ENCODE measurements at places on chromosomes 3 and 15.

DNA sequence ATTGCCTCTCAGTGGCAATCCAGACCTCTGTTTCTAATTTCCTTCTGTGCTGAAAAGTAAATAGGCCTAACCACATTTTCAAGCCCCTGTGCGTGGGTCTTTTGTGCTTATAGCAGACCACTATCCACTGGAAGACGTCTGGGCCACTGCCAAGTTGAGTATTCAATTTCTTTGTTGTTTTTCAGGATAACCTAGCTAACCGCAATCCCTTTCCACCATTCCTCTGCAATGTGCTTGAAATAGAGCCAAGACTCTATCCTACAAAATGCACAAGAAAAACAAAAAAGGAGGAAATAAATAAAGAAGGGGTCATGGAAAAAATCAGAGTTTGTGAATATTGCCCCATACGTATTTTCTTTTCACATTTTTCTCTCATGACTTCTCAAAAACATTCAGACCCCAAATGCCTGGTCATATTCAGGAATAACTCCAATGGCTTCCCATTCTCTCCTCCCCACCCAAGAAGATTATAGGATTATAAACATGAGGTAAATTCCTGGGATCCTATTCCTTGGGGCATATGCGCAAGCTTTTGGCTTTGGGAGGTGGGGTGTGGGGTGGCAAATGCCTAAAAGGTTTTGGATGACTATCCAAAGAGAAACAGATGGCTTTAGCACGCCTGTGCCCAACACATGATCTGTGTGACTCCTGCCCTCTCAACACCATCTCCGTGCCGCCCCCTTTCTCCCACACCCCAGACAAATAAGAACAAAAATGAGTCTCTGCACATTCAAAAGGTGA is 217.9 kb upstream of the THBS1 start:
- DNase-seq = no peak

- DNase-seq = no peak
Measured at GRCh38 chr15:43294091-43294706, 27.5 kb upstream of the TGM5 start.

DNA sequence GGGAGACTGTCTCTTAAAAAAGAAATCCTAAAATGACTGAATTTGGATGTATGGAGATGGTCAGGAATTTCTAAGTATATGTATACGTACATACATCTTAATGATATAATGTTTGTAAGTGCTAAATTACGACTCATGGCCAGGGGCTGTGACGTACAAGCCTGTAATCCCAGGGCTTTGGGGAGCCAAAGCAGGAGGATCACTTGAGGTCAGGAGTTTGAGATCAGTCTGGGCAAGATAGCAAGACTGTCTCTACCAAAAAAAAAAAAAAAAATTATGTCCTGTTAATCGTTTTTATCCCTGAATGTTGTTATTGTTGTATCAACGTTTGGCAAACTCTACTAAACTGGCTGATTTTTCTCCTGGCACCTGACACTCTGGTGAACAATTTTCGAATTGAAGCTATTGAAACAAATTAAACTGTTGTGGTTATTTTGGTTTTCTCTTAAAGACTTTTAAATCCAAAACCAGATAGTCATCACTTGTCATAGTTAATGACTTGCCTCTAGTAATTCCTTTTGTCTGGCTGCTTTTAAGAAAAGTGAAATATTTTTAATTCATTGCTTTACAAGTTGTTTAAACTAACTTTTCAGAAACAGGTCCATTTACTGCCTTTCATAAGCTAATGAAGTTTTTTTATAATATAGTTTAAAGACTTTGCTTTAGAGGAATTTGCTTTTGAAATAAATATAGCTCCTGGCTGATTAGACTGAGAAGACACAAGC is 7.0 kb downstream of the MORF4L1 start:
- no peak for DNase-seq

GRCh38 chr3:97037294-97037943 is 223.0 kb downstream of the EPHA6 start:
- DNase-seq = no peak

DNA sequence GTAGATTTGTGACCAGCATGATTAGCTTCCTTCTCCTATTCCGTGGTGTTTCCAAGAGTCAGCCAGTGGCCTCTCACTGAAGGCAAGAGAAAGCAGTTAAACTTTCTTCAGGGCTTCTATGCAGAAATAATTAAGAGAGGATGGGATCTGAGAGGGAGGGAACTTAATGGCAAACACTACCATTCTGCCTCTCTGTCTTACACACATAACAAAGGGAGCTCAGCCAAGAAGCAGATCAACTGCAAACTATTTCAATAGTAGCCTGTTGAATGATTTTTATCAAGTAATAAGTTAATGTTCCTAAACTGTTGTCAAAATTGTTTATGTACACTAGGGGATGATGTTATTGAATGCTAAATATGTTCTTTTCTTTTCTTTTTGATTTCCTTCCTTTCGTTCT is 11.8 kb downstream of the OXSR1 start:
- DNase-seq = no peak

- DNase-seq = no peak
Measured at GRCh38 chr3:10762611-10763247, 53.3 kb upstream of the SLC6A11 start.

DNA sequence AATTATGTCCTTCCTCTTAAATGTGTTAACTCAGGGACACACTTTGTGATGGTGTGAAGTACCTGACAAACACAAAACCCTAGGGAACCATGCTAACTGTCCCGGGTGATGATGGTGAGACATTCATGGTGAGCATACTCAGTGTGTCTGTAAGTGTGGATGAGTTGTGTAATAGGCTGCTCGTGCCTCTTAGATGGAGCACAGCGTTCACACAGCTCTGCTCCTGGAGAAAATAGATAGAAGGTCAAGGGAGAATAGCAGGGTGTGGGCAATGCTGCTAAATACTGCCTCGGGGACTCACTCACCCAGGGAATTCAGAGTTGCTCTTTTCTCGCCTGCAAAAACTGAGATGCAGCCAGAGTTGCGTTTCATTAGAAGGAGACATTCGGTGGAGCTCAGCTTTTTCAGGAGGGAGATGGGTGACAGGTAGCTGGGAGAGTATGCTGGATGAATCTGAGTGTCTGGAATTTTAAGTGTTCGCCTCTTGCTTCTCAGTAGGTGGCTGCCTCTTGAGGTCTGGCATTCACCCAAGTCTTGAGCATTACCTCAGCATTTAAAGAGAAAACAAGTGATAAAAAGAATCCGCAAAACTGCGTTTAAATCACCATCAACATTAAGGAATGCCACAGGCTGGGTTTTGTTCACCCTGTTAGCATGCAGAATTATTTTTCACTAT is 813.2 kb downstream of the AGBL1 start:
- DNase-seq = no peak

GRCh38 chr15:84855136-84855535 is 29.3 kb upstream of the SLC28A1 start:
- DNase-seq = no peak

DNA sequence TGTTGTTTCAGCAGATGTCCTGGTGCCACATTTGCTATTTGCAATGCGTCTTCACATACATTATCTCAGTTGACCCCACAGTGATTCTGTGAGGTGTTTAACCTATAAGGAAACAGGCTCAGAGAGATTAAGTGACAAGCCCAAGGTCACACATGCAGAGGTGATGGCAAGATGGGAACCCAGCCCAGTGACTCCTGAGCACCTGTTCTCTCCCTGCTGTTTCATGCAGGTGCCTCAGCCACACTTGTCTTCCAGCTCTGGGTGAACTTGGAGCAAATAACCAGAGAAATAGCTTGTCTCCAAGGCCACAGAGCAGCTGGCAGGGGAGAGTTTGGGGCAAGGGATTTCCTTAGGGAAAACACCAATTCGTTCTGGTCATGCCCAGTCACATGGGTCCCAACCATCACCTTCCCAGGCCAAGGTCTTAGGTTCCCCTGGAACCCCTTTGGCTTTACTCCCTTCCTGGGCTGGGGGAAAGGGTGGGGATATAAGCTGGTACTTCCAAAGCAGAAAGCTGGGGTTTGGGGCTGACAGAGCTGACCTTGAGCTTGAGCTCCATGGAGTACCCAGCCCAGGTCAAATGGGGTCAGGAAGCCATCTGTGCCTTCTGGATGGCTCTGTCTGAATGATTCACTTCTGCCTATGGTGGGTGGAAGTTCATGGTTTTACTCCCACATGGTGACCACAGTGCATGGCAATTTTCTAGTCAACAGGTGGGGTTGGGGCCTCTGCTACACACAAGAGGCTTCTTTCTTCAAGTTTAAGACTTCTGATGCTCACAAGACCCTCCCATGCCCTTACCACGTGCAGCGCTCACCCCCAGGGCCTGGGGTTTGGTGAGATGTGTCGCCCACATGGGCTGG is 22.4 kb downstream of the LIPC start:
- DNase-seq = no peak

DNA sequence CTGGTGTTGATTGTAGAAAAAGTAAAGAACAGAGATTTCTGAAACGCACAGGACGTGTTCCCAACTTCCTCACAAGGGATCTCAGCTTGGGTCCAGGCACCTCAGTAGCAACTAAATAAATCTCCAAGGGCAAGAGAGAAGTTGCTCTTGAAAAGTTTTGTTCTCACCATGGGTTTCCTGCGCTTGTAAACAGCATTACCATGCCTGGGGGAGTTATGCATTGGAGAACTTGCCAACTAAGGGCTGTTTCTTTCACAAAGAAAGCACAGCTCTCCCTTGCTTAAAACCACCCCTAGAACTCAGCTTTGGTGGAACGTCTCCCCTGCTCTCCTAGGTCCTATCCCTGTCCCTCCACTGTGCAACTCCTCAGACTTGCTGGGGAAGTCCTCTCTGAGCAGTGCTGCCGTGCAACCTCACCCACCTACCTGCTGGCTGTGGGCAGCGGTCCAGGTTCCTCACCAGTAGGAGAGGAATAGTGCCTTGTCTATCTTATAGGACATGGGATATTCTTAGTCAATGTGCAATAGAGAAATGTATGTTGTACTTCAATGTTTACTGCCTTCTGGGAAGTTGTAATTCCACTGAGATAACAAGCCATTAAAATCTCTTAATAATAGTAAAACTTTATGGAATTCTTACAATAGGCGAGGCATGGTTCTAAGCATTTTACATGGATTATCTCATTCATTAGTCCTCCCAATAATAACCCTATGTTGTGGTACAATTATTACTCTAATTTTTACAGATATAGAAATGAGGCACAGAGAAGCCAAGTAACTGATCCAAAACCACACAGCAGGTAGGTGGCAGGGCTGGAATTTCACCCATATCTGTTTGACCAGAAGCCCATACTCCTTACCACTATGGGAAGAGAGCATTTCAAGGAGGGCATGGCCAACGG is 51.5 kb downstream of the UMPS start:
- no peak for DNase-seq

DNA sequence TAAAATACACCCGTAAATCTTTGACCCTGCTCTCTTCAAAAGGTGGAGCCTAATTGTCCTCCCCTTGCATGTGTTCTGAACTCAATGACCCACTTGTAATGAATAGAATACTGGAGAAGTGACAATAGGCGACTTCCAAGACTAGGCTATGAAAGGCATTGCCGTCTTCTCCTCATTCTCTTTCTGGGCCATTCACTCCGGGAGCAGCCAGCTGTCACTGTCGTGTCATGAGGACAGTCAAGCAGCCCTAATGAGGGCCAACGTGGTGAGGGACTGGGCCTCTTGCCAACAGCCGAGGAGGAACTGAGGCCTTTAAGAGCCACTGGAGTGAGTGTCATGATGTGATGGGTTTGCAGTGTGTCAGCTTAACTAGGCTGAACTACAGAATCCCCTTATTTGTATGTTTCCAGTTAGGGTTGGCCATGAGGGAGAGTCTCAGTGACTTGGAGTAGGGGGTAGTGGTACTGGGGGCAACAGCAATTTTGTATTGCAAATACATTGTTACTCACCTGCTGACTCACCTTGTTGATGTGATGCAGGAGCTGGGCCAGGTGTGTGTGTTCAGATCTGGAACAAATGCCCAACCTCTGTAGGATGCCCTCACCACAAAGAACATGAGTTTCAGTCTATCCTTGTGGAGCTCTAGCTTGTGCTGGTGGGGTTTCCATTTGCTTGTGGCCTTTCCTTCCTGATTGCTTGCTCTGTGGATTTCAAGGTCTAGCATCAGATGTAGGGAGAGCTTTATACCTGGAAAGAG is 188.5 kb upstream of the PROK2 start:
- no peak for DNase-seq

GRCh38 chr3:123620343-123620742 is 35.5 kb upstream of the HACD2 start:
- DNase-seq = no peak

- no peak for DNase-seq
Measured at GRCh38 chr3:146124126-146124801, 36.7 kb downstream of the PLOD2 start.

DNA sequence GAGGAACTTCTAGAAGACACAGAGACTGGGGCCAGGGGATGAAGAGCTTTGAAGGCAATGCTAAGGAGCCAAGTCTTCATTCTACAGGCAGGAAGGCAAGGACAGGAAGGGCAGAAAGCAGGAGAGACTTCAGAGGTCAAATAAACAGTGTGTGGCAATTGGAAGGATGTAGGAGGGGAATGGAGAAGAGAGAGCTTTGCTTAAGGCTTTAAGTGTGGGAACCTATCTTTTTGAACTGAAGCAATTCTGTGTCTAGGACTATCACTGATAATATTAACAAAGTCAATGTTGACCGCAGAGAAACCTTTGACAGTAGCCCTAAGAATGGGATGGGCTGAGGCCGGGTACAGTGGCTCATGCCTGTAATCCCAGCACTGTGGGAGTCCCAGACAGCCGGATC is 325.0 kb downstream of the FOXP1 start:
- DNase-seq = no peak

DNA sequence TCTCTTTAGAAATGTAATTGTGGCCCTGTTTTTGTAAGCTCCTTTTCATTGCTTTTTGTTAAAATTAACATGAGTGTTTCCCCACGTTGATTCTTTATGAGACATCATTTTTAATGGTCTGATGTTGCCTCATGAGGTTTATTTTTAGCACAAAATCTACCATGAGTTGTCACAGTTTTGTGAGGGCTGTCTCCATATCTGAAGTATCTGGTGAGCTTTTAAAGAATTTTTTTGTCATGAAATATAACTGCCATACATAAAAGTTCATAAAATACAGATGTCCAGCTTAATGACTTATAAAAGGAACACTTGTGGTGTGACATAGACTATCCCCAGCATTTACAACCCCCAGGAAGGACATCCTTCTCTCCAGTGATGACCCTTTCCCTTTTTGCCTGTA is 34.3 kb upstream of the CEMIP start:
- DNase-seq = no peak

DNA sequence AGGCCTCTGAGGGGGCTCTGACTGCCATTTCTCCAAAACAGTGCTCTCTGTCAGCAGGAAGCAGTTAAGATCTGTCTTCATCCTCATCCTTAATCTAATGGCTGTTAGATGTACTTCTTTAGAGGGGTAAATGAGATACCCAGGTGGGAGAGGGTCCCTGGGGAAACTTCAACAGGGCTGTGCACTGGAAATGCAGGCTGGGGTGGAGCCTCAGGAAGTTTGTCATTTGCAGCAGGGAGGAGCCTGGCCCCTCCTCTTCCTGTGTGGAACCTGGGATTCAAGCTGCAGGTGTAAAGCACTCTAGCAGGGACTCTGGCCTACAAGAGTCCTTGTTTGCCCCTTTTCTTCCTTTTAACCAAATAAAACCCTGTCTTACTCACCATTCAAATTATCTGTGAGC is 1173.6 kb downstream of the OTOL1 start:
- no peak for DNase-seq

All from 8988T (cell line).